NB4 (cell line): ENCODE measurements at places on chromosomes 3 and 15.

GRCh38 chr3:113660458-113660857, 36.0 kb downstream of the USF3 start:
- DNase-seq: no peak

DNA sequence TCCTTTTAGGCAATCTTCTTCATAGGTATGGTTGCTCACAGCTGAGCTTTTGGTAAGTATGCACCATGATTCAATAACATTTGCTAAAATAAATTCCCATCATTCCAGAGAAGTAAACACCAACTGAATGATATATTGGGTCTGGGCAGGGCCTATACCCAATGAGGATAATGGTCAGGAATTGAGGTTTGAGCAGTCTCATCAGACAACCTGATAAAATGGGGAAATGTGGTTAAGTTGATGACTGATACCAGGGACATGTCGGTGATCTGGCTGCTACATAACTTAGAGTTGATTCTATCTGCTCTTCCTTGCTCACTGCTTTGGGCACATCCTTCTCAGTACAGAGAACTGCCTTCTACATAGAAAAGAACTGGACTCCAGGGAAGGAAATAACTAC, 92.9 kb downstream of the GPR156 start:
- no peak for DNase-seq

GRCh38 chr3:14289590-14290461, 111.2 kb downstream of the LSM3 start:
- DNase-seq: peak; percentile 46

DNA sequence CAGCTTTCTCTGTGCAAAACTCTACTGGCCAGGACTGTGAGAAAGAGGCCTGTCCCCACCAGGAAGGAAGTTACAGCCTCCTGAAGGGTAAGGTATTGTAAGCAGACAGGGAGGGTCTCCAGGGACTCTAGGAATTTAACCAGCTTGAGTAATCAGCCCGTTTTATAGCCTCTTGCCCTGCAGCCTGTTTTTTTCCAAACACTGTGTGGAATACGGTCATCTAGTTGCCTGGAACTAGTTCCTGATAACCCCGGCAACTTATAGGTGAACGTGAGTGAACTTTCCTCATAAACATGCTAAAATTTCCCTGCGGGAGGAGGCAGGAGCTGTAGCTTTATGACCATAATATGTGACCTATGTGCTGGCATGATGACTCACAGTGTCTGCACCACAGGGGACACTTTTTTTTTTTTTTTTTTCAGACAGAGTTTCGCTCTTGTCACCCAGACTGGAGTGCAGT, 60.1 kb upstream of the DAZL start:
- peak; percentile 83 for DNase-seq

GRCh38 chr3:139970526-139970925, 35.5 kb downstream of the CLSTN2 start:
- no peak for DNase-seq

DNA sequence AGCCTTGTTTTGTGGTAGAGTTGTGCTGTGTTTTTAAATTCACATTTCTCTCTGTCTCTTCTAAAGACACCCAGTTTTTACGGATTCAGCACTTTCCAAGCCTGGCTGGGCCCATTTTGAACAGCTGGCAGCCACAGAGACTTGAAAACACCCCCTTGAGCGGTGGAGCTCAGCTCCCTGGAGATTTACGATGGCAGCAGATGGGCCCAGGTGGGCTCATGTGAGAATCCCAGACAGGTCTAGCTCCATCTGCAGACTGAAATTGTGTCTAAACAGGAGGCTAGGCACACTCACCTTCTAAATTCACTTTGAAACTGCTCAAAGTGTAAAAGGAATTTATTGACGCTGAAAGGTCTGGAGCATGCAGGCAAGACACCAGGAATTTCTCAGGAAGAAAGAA, 232.0 kb upstream of the HES1 start:
- DNase-seq: no peak

DNA sequence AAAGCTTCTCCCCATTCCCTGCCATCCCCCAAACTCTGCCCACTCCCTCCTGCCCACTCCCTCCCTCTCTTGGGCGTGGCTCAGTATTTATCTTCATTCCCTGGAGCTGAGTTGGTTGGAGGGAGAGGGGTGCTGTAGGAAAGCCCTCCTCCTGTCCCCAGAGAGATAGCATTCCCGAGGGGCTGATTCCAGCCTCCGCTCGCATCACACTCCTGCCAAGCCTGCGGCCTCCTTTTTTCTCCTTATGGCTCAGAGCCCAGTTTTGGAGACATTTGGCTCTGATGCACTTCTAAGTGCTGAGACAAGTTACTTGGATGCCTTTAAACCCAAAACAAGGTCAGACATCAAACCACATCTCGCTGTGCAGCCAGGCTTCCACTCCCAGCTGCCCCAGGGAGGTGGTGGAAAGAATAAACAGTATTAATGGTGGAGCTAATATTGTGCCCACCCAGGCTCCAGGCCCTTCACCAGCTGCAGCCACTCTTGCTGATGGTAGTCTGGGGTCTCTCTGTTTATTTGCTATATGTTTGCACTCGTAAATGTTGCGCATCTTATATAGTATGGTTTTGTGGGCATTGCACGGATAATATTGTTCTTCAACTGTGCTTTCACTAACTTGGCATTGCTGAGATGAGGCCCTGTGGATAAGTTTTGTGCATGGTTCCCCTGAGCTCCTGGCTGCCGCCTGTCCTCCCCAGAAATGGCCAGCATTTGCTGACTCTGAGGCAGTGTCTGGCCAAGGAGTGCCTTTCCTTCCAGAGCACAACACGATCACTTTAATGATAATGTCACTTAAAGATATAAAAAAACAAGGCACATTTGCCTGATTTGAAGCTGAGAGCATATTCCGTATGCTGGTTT, 157.2 kb downstream of the LRRC28 start:
- no peak for DNase-seq

- DNase-seq: no peak
These were observed 248.8 kb upstream of the LYSMD4 start for GRCh38 chr15:99981839-99982658.

- DNase-seq: peak; percentile 6
These were observed 178.2 kb downstream of the RAB11A start for GRCh38 chr15:66047321-66048024.

GRCh38 chr15:62999178-62999577, 43.4 kb upstream of the TPM1 start:
- no peak for DNase-seq

GRCh38 chr3:31041161-31041978, 146.9 kb upstream of the GADL1 start:
- DNase-seq: peak; percentile 5

DNA sequence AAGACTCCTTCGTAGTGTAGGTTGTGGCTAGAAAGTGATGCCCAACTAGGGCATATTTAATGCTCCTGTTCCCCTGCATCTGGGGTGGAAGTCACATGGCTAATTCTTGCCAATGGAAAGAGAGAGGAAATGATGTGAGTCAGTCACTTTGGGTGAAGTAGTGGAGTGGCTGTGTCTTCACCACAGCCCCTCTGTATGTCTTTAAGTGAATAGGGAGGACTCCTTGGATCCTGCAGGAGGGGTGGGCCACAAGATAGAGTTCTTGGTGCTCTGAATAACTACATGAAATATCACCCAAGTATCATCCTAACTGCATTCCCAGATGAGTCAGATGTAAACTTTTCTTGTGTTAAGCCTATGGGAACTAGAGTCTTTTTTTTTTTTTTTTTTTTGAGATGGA, 17.8 kb upstream of the MB21D2 start:
- DNase-seq: no peak

- DNase-seq: no peak
These were observed 120.1 kb downstream of the RPL22L1 start for GRCh38 chr3:170749765-170750477.

DNA sequence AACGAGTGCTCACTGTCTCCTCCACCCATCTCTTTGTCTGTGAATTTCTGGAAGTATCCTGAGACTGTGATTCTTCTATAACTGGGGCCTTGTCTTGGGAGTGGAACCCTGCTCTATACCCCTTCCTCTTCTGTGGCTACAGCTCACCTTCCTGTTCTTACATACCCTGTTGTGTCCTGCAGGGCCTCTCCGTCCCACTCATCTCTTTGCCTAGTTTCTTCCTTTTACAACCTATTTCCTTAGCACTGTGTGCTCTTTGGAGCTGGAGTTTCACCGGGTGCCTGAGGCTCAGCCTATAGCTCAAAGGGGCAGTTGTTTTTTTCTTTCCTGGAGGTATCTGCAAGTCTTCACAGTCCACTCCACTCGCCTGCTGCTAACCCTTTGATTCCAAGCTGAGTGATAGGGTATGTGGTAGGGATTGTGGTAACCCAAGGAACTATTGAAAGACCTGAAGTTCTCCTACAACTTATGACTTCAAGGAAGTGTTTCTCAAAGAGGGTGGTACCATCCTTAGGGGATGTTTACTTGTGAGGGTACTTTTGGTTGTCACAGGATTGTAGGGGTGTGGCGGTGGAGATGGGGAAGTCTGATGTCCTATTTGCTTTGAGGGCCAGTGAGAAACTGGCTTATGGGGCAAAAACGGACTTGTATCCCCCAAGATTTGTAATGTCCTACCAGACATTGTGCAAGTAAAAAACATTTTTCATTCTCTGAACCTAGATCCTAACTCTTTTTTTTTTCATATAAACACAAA, 66.6 kb upstream of the ARL8B start:
- DNase-seq: peak; percentile 72

- DNase-seq: no peak
These were observed 84.6 kb downstream of the SLC9A9 start for GRCh38 chr3:143763564-143764162.

DNA sequence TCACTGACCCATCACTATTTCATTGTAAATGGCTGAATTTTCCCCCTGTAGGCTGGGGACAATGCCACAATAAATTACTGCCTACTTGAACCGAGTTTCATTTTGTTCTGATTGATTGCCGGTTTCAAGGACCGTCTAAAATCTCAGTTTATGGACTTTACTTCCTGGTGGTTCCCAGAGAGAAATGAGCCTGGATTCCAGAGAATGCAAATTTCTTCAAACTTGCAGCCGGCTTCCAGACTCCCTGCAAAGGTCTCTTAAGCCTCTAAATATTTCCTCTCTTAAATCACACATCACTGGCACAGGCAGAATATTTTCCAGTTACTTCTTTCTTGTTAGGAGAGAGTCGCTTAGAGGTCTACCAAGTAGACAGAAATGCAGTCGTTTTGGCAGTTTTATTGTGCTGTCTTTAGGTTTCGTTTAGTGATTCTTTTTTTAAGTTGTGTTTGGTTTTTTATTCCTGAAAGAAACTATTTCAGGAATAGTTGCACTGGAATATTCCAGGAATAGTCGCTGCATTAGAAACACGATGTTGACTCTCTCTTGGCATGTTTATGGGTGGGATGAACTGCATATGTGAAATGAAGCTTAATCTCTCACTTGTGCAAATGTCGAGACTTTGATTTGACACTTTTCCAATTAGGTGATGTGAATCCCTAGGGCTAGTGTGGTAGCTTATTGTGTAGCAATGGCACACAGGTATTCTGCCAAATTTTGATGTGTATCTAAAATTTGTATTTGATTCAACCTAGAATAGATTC, 284.1 kb upstream of the NR2E3 start:
- DNase-seq: no peak

DNA sequence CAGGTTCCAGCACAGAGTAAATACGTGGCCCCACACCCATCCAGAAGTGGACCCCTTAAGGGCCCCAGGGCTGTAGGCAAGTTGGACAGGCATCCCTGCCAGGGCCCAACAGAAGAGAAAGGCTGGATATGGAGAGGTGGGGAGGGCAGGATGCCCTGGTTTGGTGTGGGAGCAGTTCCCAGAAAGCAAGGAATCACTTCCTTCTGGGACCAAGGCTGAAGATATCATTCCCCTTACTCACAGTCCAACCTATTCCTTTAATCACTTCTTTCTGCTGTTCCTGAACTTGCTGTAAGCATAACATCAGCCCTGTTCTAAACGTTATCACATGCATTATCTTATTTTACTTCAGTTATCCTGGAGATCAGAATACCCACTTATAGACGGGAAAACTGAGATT, 6.1 kb upstream of the MESP2 start:
- no peak for DNase-seq

- peak; percentile 34 for DNase-seq
These were observed 2.7 kb upstream of the OPA1 start for GRCh38 chr3:193590088-193590856.

DNA sequence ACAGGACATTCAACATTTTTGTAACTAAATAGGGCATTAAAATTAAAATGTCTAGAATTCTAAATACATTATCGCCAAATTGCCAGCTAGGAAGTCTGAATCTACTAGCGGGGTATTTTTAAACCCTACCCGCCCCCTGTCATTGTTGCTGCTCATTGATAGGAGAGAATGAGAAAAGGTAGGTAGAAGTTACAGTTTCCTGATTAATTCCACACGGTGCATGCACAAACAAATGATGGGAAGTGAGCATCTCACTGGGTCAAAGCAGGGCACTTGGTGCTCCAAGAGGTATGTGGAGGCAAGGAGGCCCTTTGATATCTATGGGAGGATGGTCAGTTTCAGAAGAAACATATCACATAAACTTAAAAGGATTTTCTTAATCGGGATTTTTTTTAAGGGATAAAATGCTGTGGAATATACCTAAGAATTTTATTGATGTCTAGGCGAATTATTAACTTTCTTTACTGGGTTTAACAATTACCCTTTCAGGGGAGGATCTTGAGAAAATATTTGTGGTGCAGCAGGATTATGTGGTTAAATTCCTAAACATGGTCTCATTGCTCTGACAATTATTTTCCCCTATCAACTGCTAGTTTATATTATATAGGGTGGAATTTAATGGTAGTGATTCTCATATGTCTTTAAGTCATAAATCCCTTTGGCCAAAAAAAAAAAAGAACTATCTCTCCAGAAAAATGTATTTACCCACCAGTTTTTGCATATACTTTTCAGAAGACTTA, 236.0 kb upstream of the GOLGA6L4 start:
- no peak for DNase-seq

GRCh38 chr3:28700728-28701127, 352.1 kb upstream of the AZI2 start:
- DNase-seq: no peak

GRCh38 chr3:98770261-98771039, 7.3 kb downstream of the ST3GAL6 start:
- no peak for DNase-seq

DNA sequence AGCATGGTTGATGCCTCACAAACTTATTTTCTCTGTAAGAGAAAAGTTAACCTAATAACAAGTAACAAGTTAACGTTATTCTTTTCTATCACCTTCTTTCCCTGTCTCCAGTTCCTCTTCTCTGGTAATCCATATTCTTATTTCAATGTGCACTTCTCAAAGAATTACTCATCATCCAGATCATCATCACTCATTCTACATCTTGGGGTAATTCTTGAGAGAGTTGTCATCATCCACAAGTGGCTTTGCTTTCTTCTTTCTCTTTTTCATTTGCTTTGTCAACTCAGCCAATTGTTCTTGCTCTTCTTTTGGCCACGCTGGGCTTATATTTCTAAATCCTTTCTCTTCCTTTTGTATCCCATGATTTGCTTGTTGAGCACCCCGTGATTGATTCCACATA, 20.8 kb upstream of the RNF111 start:
- no peak for DNase-seq

DNA sequence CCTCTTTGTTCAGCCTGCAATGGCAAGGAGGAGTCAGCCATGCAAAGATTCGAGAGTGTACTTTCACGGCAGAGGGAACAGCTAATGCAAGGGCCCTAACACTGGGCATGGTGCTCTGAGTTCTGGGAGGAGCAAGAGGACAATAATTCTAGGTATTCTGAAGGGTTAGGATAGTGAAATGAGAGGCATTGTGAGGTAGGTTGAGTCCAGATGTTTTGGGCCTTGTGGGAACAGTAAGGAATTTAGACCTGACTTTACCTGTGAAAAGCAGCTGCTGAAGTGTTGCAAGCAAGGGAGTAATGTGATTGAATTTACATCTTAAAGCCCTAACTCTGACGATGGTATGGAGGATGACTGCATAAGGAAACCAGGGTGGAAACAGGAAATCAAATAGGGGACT, 211.6 kb downstream of the CNTN3 start:
- DNase-seq: no peak

GRCh38 chr3:150890295-150890694, 14.9 kb downstream of the MINDY4B start:
- DNase-seq: peak; percentile 25
